ENCODE measurements at places on chromosomes 7 and 10.
A peak's percentile ranks its signal among the peaks of the same experiment; 100 is the strongest.

DNA sequence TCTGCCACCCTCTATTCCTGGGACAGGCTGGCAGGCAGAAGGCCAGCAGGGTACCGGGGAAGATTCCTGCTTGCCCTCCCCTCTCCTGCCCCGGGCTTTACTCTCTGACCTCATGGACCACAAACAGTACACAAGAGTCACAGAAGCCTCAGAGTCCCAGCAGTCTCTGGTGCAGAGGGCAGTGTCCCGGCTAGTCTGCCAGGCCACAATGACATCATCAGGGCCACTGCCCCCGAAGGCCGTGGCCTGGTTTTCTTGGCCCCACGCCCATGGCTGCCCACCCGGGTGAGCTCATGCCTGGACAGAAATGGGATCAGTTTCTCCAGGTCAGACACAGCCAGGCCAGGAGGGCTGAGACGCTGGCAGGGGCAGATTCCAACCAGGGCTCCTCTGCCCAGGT, 91.9 kb downstream of the MYL10 start:
- DNase-seq = no peak

GRCh38 chr10:19921300-19922140, 105.3 kb downstream of the PLXDC2 start:
- no peak for DNase-seq

DNA sequence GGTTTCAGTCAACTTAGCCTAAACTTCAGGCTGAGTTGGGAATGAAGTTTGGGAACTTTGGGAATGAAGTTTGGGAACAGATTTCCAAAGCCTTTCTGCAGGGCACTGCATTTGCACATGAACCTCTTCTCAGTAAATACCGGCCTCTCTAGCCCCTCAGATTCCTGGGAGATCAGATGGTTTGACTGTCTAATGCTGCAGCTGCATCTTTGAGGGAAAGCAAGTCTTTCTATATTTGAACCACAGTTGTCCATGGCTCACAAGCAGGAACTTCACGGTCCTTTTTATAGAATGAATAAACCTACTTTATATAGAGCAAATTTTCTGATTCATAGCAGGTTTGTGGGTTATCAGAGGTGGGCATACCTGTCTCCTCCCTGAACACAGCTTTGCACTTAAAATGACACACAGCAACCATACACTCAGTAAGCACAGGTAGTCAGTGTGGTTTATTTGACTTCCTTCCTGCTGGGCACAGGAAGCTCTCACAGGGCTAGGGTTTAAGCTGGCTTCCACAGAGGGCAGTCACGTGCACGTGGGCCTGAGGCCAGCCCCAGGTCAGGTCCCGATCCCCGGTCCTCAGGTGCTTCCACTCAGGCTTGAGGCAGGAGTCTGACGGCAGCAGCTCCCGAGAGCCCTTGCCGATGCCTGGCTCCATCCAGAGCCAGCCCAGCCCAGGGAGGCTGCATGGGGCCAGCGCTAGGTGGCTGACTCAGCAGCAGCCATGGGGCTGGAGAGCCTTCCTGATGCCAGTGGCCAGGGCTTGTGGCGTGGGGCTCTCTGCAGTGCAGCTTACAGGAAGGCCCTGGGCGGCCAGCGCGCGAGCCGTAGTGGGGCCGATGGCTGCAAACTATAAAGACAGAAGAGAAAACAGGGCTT, 12.8 kb upstream of the MMP21 start:
- DNase-seq = peak; percentile 22

- DNase-seq = no peak
These were observed 29.0 kb upstream of the DAGLB start for GRCh38 chr7:6476596-6477317.

GRCh38 chr10:130459851-130460490, 323.8 kb downstream of the GLRX3 start:
- peak; percentile 9 for DNase-seq

- DNase-seq = no peak
These were observed 306.8 kb downstream of the SDK1 start for GRCh38 chr7:3607847-3608246.

DNA sequence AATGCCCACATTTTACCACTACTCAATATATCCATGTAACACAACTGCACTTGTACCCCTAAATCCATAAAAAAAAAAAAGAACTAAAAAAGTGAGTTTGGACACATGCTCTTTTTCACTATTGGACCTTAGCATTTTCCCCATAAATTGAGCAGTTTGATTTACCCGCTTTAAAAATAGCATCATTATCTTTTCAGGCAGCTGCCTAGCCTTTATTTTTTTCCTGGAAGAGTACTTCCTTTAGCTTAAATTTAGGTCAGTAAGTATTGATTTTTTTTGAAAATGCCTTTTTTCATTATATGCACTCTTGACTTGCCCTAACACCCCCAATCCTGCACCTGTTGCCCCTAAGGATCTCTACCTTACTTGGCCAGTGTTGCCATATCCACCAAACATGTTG, 5.3 kb upstream of the NT5C3A start:
- no peak for DNase-seq

GRCh38 chr7:108463613-108464012, 7.4 kb upstream of the NRCAM start:
- no peak for DNase-seq

DNA sequence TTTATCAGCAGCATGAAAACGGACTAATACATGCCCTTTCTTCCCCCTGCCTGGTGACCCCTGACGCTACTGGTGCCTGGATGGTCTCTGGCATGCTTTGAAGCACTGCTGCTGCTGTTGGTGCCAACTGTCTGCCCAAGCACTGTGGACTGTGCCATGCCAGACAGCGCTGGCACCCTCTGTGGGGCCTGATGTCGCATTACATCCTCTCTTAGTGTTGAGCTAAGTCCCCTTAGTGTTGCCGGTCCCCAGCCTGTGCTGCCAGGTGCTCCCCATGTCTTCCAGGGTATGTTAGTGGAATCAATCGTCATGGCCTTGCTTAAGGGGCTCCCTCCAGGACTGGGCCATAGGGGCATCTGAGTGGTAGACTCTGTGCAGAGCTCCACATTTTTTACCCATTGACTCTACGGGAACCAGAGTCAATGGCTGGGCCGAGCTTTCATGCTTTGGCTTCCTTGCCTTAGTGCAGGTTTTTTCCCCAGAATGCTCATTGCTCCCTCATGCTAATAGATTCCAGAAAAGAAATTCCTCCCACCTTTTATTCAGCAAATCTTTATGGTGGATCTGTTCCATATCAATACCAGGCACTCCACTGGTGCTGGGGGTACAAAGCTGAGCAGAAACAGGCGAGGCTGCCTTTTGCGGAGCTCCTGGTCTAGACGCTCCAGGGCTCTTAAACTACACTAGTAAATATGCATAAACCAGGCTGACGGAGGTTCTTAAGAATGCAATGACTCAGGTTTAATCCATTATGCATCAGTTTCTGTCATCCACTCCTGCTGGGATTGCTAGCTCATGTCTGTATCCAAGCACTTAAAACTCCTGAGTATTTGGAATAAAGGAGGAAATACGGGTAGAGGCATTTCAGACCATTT, 21.8 kb upstream of the MRC1 start:
- DNase-seq = no peak

DNA sequence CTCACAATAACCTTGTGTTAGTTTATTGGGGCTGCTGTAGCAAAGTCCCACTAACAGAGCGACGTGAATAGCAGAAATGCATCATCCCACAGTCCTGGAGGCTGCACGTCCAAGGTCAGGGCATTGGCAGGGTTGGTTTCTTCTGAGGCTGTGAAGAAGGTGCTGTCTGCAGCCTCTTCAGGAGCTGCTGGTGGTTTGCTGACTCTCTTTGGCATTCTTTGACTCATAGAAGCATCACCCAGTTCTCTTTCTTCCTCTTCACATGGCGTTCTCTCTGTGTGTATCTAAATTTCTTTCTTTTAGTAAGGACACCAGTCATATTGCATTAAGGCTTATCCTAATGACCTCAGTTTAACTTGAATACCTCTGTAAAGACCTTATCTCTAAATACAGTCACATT, 428.4 kb upstream of the KLF6 start:
- no peak for DNase-seq

DNA sequence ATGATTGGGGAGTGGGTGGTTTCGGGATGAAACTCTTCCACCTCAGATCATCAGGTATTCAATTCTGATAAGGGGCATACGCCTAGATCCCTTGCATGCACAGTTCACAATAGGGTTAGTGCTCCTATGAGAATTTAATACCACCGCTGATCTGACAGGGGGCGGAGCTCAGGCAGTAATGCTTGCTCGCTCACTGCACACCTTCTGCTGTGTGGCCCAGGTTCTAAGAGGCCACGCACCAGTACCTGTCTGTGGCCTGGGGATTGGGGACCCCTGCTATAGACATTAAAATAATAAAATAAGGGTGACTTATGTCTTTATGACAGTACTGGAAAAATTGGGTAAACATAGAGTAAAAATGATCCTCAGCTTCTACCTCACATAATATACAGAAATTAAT, 66.1 kb downstream of the SAMD9 start:
- DNase-seq = no peak

- DNase-seq = no peak
These were observed 103.4 kb downstream of the GRID1 start for GRCh38 chr10:86263209-86263608.

DNA sequence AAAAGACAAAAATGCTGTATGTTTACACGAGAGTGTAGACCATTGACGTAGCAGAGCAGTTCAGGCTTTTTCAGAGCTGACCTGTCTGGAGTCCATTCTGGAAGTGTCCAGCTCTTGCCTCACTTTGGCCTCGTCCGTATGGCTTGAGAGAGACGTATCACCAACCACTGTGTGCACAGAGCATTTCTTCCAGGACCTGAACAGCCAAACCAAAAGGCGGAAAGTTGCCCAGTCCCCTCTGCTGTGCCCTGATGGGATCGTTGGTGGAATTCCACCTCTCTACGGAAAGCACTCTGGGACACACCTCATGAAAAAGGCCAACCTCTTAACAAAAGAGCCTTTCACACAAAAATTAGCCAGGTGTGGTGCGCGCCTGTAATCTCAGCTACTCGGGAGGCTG, 184.7 kb upstream of the SH2B2 start:
- no peak for DNase-seq

DNA sequence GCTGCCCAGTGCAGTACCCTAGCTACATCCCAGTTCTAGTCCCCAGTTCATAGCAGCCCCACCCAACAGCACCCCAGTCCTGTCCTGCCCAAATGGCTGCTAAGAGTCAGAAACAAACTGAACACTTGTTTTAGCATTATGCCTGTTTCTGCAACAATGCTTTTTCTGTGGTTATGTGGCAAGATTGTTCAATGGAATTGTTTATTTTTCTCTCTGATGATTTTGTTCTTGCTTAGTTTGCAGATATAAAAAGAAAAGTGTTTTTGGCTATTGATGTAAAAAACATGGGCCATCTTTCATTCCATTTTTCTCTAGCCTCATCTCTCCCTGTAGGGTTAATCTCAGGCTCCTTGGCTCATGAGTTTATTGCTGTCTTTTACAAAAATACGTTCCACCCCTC, 42.5 kb downstream of the LRRC4 start:
- no peak for DNase-seq

DNA sequence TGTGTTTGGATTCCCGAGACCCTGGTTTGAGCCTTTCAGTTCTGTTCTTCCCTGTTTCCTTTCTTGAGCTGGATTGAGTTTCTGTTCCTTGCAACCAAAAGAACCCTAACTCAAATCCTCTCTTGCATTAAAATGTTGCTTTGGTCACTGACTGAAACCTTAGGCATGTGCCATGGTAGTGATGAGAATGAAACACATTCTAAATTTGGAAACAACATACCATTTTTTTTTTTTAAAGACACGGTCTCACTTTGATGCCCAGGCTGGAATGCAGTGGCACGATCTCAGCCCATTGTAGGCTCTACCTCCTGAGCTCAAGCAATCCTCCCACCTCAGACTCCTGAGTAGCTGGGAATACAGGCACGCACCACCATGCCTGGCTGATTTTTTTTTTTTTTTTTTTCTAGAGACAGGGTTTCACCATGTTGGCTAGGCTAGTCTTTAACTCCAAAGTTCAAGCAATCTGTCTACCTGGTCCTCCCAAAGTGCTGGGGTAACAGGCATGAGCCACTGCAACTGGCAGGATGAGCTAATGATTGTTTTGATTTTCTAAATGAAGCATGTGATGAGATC, 8.4 kb downstream of the THAP5 start:
- DNase-seq = no peak

- no peak for DNase-seq
These were observed 1010.7 kb upstream of the AUTS2 start for GRCh38 chr7:68587599-68587998.

Measured in activated CD4-positive, alpha-beta memory T cell treated with anti-CD3 and anti-CD28 coated beads, Interleukin-2, amount 10 ng/mL, durations not matched to agents 7 days and 5 days (primary cell).